Activated naive CD8-positive, alpha-beta T cell treated with anti-CD3 and anti-CD28 coated beads, Interleukin-2, amount 10 ng/mL, durations not matched to agents 7 days and 5 days (primary cell): ENCODE measurements at places on chromosomes 3 and 15.
A peak's percentile ranks its signal among the peaks of the same experiment; 100 is the strongest.

DNA sequence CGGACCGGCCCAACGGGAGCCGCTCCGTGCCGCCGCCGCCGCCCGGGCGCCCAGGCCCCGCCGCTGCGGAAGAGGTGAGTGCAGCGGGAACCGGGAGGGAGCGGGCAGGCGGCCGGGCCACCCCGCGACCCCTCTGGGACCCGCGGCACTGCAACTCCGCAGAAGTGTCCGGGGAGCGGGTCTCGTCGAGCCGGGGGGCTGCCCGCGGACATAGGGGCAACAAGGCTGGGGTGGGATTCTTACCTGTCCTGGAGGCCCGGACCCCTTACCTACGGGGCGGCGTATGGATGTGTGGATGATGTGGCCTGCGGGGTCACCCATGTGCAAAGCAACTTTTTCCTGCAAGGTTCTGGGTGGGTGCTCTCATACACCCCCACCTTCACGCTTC lies 361 bp downstream of the SEMA3F start:
- DNase-seq = no peak

GRCh38 chr15:64548235-64548634 lies 87.9 kb downstream of the ZNF609 start:
- no peak for DNase-seq

GRCh38 chr15:27070841-27071240 lies 99.9 kb downstream of the GABRG3 start:
- no peak for DNase-seq

- peak; percentile 28 for DNase-seq
These were observed 1.4 kb downstream of the PPM1L start for GRCh38 chr3:160757233-160758106.

GRCh38 chr15:38263996-38264395 lies 11.4 kb downstream of the SPRED1 start:
- no peak for DNase-seq

- DNase-seq = no peak
These were observed 1.3 kb upstream of the THBS1 start for GRCh38 chr15:39579487-39580116.

DNA sequence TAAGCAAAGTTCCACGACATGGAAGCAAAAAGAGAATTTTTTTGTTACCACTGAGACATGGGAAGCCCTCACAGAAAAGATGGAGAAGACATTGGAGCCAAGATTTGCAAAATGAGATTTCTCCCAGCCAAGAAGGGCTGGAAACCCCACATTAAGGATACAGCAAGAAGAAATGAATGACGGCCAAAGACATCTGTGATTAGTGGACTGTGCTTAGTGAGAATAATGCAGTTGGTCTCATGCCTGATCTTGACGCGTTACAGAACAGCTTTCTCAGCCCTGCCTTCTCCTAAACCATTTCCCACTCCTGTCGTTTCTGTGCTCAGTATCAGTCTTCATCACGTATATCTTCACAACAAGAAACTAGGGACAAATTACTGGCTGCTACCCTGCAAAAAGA lies 45.8 kb upstream of the ARRDC4 start:
- no peak for DNase-seq

DNA sequence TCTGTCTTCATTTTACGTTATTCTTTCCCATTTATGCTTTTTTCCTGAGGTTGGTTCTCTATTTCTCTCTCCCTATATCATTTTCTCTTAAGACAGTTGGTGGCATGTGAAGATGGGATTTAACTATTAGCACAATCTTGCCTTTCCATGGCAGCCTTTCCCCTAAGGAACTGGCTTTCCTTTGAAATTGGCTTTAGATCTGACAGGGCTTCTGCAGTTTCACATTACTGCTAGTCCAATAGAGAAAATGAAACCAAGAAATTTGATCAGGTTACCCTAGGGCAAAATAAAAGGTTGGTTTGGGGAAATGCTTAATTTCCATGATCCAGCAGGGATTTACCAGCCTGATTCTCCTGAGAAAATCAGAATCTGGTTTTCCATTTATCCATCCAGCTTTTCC lies 22.7 kb upstream of the CHL1 start:
- DNase-seq = no peak

DNA sequence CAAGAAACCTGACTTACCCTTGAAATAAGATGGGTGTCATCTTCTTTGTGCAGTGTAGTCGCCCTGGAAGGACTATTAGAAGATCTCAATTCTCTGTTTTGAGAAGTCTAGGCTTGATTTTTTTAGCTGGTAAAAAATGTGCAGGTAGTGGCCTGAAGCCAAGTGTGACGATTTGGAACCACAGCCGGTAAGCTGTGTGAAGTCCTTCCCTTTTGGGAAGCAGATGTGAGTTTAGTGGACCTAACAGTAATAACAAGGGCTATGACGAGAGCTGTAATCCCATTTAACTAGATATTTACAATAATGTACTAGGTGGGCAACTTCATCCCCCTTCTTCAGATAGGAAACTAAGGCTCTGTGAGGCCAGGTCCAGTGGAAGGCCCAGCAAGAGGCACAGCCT lies 81.7 kb upstream of the MYZAP start:
- DNase-seq = no peak

DNA sequence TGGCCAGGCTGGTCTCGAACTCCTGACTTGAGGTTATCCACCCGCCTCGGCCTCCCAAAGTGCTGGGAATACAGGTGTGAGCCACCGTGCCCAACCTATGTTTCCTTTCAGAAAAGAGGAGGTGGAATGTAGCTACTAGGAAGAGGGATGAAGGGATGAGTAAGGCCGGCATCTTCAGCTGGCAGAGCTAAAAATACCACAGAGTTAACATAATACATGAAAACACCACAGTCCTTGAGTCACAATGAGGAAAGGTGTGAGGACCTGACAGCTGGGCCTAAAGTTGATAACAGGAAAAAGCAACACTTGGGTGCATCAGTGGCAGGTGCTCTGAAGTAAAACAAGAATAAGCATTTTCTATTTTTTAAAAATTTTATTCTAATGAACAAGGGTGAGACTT lies 392.2 kb downstream of the DIPK2A start:
- no peak for DNase-seq

DNA sequence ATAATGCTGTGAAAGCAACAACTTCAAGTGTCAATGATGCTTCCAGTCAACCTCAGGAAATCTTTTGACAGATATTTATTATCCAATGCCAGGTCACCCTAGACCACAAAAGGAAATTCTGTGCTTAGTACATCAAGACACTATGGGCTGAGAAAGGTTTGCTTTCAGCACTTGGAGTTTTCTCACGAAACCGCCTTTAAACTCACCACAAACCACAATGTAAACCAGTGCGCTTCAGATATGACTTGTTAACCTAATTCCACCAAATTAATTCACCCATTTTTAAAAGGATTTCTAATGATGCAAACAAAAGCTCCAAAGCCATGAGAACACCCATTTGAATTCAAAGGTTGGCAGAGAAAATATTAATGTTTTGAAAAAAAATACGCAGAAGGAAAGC lies 292.9 kb upstream of the NR2F2 start:
- no peak for DNase-seq

DNA sequence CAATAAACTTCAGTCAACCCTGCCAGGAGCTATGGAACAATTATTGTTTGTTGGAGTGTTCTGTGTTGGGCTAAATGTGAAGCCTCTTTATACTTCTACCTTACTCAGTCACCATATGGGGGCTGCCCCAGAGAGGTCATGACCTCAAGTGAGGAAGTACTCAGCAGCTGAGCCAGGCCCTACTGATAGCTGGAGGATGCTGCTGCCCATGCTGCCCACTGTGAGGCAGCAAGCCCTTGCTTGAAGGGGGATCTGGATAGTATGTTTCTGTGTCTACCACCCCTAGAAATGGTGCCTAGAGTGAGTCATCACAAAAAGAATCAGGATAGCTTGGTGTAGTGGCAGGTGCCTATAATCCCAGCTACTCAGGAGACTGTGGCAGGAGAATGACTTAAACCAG lies 4.5 kb upstream of the RPL24 start:
- no peak for DNase-seq

GRCh38 chr3:182491577-182491976 lies 301.7 kb upstream of the ATP11B start:
- no peak for DNase-seq

- no peak for DNase-seq
These were observed 35.5 kb downstream of the ECT2 start for GRCh38 chr3:172786036-172786435.

GRCh38 chr15:31228980-31229826 lies 97.4 kb upstream of the KLF13 start:
- no peak for DNase-seq

- DNase-seq = no peak
These were observed 77.7 kb downstream of the SYNPR start for GRCh38 chr3:63355809-63356208.

DNA sequence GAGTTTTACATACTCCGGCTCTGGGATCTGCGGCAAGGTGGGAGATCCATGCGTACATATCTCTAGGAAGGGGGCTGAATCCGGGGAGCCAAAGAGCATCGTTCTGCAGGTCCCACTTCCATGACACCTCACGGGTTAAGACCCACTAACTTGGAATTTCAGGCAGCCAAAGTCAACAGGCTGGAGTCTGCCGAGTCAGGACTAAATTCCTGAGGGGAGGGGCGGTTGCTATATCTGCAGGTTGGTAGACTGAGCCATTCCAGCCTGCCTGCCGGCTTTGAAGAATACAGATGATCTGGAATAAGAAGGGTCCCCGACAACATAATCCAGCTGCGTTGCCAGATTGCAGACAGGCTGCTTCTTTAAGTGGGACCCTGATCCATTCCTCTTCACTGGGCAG lies 65.4 kb upstream of the PEX5L start:
- DNase-seq = no peak

DNA sequence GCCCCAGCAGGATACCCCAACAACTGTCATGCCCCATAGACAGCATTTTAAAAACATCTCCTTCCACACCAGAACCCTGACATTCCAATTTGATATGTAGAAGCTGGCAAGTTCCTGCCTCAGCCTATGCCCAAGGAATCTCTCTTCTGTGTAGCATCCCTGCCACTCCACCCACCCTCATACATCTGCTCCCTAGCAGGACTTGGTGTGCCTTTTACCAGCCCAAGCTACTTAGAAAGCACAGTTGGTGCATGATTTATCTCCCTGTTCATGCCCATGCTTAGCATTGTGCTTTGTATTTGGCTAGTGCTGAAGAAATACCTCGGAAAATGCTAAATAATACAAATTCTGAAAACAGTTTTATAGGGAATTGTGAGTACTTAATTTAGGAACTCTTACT lies 236.9 kb upstream of the HES1 start:
- DNase-seq = no peak

GRCh38 chr3:188400494-188401243 lies 246.7 kb downstream of the LPP start:
- DNase-seq = no peak

GRCh38 chr3:168598250-168598649 lies 502.5 kb upstream of the GOLIM4 start:
- no peak for DNase-seq

DNA sequence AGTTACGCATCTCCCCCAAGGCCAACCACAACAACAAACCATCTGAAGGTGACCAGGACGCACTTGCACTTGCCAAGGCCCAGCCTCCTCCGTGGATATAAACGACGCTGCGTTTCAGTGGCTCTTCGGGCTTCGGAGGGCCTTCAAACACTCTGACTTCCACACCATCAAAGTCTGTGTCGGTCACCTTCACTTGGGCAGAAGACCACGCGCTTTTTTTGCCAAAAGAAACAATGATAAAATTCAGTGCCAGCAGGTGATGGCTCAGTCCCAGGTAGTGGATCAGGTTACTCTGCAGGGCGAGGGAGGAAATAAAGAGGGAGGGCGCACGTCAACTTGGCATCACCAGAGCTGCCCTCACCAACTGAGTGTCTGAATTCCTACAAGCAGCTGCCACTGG lies 63.0 kb downstream of the NCEH1 start:
- no peak for DNase-seq

GRCh38 chr3:43650345-43650744 lies 28.5 kb upstream of the ANO10 start:
- no peak for DNase-seq

GRCh38 chr15:47513471-47513870 lies 203.8 kb upstream of the SEMA6D start:
- no peak for DNase-seq

- DNase-seq = no peak
These were observed 65.0 kb downstream of the AAGAB start for GRCh38 chr15:67189326-67190051.

DNA sequence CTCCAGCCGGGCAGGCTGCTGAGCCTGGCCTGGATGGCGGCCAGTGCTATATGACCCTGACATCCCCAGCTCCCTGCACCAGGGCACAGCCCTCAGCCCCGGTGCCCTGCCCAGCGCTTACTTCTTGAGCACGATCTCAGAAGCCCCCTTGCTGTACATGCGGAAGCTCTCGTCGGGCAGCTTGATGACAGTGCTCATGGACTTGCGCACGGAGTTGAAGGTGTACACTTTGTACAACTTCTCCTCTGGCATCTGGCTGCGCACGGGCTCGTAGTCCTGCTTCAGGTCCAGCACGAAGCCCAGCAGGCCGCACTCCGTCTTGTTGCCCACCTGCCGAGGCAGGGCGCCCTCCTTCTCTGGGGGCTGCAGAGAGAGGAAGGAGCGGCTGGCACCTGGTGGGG lies 38.8 kb upstream of the SEC13 start:
- no peak for DNase-seq

DNA sequence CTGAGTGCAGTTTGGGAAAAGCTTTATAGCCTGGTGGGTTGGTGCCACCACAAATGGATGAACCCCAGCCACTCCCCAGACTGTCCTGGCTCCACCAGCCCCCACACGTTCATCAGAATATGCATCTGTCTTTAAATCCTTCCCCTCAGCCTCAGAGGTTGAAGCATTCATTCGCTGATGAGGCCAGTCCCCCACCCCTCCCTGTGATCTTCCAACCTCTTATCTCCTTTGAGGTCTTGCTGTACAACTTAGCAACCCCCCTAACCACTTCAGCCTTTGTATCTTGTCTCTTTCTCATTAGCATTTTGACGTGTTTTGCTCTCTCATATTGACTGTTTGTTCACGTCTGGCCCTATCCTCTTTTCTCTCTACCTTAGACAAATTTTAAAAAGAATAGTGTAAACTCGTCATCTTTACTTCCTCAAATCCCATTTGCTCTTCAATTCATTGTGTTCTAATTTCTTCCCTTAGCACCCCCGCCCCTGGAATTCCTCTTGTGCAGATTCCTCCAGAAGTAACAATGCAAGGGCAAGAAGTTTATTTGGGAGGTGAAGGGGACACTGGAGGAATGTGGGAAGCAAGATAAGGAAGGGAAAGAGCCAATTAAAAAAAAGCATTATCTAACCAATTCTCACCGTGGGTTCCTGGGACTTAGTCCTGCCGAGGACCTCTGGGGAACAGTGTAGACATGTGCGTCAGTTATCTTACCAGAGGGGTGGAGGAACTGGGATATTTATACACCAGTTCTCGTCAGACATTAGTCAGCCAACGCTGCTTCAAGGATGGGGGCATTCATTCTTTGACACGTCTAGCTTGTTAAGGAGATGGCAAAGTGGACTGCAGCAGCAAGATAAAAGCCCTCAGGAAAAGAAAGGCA lies 38.6 kb downstream of the MOBP start:
- no peak for DNase-seq
